ENCODE measurements at places on chromosomes 5 and 9. TPM values are rescaled to one million over a fixed set of nuclear protein-coding genes. Genes with fewer than 3 reads are reported as not detected.

Gene NTRK2
- 0.10 TPM for total RNA-seq

Gene WWC1
- 2.0 TPM for total RNA-seq

Gene CARD9
- 0.89 TPM for total RNA-seq

Gene ECM2
- not detected for total RNA-seq

Gene CBY3
- not detected for total RNA-seq

Gene PCDHA4
- not detected for total RNA-seq

Gene TNC
- not detected for total RNA-seq

Gene ZNF366
- total RNA-seq: not detected

- DNase-seq: no peak
Observed at GRCh38 chr9:74035786-74036185, 461.3 kb upstream of the RORB start.

DNA sequence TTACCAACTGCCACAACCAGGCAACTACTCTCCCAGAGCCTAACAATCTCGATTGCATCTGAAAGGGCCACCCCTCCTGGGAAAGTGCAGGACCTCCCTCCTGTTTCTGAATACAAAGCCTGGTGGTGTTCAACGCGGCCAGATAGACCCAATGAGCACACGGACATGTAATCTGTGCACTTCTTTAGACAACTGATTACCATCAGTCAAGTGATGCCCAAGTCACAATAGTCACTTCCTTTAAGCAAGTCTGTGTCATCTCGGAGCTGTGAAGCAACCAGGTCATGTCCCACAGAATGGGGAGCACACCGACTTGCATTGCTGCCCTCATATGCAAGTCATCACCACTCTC, 739 bp downstream of the C9orf72 start:
- DNase-seq: no peak

DNA sequence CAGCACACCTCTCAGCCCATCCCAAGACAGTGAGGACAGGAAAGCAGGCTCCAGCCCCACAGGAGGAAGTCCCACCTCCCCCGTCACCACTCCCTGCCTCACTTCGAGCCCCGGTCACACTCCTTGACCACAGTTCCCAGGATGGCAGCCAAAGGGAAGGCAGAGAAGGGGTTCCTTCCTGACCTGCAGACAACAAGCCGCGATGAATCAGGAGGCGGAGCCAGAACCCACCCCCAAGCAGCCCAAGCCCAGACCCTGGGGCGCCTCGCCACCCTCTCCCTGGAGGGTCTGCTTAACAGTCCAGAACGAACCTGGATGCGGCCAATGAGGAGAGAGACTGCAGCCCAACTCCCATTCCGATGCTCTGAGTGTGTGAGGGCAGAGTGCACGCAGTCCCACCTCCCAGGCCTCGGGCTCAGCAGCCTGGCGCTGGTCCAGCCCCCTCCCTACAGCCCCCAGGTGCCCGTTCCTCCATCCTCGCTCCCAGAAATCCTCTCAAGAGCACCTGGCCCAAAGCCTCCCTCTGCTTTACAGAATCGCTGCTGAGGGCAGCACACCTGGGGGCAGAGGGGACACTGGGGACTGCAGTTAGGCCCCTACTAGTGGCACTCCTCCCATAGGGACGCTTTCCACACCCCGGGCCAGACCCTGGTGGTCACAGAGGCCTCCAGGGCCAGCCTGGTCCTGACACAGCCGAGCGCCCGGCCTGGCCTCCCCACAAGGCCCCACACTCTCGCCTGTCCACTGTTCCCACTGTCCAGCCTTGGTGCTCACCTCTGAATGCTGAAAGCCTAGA, 69.6 kb upstream of the LRRTM2 start:
- DNase-seq: no peak

- no peak for DNase-seq
Observed at GRCh38 chr5:140497897-140498296, 49.6 kb upstream of the EIF4EBP3 start.

GRCh38 chr5:170599756-170600155, 95.9 kb downstream of the KCNIP1 start:
- no peak for DNase-seq

GRCh38 chr5:149049371-149049781, 13.5 kb downstream of the SH3TC2 start:
- DNase-seq: no peak

DNA sequence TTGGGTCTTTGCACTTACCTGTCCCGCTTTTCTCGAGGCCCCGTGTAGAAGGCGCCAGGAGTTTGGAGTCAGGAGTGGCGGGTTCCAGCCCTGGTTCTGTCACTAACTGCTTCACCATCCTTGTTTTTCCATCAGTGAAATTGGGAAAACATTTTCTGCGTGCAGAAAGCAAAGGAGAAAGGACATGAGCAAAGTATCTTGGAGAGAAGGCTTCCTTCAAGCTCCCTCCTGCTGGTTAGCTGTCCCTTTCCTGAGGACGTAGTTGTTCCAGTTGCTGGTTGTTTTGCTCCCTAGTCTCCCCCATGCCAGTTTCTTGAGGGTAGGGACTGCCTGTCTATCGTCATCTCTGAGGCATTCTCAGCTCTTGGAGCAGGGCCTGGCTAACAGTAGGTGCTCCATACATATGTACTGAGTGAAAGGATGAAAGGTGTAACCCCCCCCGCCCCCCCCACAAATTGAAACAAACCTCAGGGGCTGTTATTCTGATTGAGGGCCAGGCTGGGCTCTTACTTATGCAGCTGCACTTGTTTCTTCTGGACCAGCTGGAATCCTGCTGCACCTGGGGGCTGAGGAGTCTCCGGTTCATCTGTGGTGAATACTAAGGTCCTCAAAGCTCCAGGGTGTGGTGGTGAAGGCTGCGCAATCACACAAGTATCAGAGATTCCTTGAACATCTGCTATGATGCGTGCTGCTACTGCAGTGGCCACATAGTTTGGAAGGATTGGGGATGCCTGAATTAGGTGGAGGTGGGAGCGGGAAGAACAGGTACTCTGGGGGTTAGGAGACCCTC, 1.0 kb downstream of the SMIM3 start:
- DNase-seq: no peak

DNA sequence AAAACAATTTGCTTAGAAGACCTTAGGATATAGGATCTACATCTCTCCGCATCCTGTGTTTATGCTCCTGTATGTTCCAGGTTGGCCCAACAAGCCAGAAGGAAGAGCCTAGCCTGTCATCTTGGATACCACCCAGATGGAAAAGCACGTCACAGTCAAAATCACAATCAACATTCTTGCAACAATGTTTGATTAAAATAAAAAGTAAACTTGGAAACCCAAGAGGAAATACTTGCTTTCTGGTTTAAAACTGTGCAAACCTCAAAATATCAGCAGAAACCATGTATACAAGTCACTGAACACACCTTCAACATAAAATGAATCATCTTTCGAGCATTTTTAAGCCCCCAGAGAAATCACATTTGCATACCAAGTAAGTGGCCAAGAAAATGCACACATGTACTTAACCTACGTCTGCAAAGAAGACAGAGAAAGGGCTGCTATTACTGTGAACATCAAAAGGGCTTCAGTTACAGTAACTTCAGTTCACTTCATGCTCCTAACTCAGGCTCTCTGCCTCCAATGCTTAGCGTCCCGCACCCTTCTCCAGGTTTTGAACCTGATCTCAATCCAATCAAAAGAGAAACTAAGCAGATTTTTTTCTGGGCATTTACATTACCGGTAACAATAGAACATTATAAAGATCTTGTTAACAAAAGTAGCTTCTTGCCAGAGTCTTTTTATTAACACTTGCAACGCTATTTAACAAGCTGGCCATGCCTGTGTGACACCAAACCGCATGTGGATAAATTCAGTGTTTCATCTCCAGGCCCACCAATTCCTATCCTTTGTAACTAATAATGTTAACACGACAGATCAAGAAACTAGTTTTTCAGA, 1.3 kb downstream of the ENC1 start:
- no peak for DNase-seq

GRCh38 chr5:147658293-147658932, 124.1 kb downstream of the JAKMIP2 start:
- DNase-seq: no peak

- DNase-seq: no peak
Observed at GRCh38 chr9:89532478-89532877, 34.6 kb upstream of the SEMA4D start.

DNA sequence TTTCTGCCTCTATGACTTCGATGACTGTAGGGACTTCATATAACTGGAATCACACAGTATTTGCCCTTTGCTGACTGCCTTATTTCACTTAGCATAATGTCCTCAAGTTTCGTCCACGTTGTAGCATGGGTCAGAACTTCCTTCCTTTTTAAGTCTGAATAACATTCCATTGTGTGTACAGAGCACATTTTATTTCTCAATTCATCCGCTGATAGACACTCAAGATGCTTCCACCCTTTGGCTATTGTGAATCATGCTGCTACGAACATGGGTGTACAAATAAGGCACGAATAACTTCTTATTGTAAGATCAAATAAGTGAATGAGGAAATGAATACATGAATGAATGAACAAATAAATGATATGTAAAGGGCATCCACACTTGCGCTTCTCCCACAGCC, 13.0 kb downstream of the BARX1 start:
- no peak for DNase-seq

DNA sequence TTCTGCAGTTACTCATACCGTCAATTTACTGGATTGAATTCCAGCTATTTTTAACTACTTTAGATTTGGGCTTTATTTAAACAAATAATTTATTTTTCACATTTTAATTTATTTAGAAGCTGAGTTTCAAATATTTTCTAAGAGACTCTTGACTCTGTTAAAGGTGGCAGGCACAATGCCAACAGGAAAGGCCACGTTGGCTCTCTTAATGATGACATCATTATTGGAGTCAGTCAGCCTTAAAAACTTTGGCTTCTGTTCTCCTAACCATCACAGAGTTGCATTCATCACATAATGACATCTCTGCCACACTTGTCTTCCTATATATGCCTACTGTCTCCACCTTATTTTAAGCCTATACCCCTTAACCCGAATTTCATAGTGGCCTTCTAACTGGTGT, 172.3 kb upstream of the PLPPR1 start:
- DNase-seq: no peak

- no peak for DNase-seq
Observed at GRCh38 chr5:171369898-171370297, 17.8 kb upstream of the NPM1 start.

GRCh38 chr5:172178991-172179989, 8.7 kb downstream of the STK10 start:
- DNase-seq: no peak

DNA sequence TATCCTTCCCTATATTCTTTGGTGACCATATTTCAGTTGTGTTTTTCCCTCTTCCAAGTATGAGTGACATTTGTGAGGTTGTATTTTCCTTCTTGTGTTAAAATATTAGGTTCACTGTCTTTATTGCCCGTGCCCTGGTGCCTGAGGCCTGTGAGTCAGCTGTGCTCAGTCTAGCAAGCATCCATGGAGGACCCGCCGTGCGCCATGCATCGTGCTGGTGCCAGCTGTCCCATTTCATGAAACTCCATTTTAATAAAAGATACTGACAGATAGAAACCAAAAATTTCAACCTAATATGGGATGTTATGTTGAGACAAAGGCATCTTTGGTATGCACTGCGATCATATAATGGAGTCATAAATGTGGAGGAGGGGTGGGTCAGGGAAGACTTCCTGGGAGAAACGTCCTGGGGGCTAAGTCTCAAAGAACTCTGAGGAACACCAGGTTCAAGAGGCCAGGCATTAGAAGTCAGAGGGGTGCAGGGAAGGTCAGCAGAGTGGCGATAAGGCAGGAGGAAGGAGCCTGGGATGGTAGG, 34.0 kb upstream of the FGF1 start:
- DNase-seq: no peak

- no peak for DNase-seq
Observed at GRCh38 chr9:82406456-82407085, 418.0 kb downstream of the SPATA31D1 start.

DNA sequence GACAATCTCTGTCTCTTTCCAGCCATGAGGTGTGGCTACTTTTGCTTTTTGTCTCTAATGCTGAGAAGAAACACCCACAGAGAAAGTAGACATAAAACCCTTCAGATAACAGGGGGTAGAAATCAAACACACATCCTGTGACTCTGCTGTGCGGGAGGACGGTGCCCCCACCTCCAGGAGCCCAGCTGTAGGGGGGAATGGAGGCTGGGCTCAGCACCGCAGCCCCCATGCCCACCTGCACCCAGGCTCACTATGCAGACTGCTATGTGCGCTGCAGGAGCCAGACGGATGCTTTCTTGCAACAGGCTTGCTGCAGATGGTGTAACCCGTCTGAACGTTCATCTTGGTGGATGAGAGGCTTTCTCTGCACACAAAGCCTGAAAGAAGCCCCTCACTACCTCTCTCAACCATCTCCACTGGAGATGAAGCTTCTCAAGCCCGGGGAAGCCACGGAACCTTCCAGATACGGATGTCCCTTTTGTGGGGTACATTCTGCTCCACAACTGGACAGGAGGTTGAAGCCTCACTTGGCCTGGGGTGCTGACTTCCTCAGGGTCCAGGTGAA, 207.2 kb downstream of the GADD45G start:
- no peak for DNase-seq

DNA sequence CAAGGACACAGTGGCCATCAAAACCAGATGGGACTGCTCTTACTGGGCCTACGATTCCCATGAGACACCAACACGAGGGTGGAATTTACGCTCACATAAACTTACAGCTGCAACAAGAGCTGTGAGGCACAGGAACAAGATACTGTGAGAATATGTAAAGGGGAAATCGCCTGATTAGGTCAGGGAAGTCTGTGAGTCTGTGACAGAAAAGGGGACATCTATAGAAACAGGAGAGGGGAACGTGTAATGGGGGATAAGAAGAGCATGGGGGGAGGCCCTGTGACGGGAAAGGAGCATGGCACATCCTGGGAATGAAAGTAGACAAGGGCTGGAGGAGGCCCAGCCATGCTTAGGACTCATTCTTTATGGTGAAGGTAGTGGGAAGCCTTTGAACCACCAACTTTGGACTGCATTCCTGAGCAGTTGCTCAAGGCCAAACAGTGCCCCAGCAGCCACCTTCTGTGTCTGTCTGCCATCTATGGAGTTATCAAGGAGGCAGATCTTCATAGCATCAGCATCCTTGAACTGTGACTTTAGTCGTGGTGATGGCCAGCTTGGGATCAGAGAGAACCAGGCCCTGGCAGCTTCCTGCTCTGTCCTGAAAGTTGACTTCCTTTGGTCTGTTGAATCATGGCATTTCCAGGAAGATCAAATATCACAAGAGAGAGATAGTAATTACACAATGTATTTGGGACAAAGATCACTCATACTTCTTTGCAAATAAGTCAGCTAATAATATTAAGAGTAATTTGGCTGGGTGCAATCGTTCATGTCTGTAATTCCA, 87.9 kb upstream of the FAM169A start:
- DNase-seq: no peak

DNA sequence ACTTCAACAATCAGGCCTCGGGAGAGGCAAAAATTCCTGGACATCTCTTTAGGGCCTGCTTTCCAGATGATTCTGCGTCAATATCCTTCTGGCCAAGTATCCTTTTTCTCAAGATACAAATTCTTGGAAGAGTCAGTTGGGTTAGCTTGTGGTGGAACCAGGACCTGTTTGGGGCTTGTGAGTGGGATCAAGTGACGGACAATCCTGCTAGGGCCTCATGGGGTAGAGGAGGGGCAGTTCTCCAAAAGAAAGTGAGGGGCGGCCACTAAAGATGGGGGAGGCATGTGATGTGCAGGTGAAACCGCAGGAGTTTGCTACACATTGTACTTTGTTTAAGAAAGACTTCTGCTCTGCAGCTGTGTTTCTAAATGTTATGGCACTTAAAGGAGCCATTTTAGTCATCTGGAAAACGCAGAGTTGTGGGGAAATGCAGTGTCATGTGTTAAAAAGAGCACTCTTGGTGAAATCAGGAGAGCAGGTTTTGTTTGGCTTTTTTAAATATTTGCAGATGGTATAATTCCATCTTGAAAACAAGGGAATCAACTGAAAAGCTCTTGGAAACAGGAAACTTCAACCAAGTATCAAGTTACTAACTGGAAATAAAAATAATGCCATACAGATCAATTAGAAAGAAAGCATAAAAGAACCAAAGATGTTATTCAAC, 27.4 kb upstream of the GSN start:
- DNase-seq: no peak

Data from activated B cell treated with CpG ODN at 0.5 μM for 24 hours (primary cell).